ENCODE measurements at places on chromosomes 5 and 9.

- DNase-seq = no peak
Observed at GRCh38 chr5:5078009-5078897, 61.9 kb upstream of the ADAMTS16 start.

- no peak for DNase-seq
Observed at GRCh38 chr5:83538786-83539462, 67.4 kb downstream of the VCAN start.

GRCh38 chr5:123037104-123037418, 536 bp upstream of the PPIC start:
- DNase-seq = no peak

DNA sequence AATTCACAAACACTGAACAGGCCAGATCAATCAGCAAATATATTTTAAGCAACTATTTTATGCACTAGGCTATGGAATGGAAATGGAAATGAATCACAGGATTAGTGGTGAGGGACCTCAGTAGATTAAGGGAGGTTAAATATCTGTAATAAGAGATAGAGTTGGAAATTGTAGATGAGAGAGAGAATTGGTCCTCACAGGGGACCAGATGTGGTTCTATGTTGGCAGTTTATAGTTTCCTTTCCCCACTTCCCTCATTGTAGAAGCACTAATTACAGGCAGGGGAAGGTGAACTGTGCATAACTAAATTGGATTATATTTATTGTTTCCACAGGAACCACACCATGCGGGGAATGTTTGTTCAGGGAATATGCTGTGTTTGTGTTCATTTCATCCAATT, 496.2 kb downstream of the ARHGEF28 start:
- no peak for DNase-seq

- peak; percentile 47 for DNase-seq
Observed at GRCh38 chr5:125657936-125658335, 765.3 kb upstream of the GRAMD2B start.

DNA sequence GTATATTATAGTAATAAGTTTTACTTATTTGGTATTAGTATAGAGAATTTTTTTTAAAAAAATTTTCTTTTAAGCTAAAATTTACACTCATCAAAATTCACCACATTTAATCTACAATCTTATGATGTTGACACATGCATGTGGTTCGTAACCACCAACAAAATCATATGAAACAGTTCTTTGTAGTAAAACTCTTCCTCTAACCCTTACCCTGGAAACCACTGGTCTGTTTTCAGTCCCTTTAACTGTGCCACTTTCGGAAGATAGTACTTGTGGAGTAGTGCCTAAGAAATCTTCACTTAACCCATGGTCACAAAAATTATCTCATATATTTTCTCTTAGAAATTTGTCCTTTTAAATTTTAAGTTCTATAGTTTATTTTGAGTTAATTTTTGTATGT, 1498.8 kb downstream of the MAT2B start:
- no peak for DNase-seq
